ENCODE measurements at places on chromosomes 13 and 19. TPM values are rescaled to one million over a fixed set of nuclear protein-coding genes. Genes with fewer than 3 reads are reported as not detected.

- peak; percentile 93 for DNase-seq
Observed at GRCh38 chr19:56637976-56638555, 4.9 kb upstream of the SMIM17 start.

GRCh38 chr13:40568246-40569023 is 98.0 kb downstream of the FOXO1 start:
- no peak for DNase-seq

CXCL17 gene
- total RNA-seq: not detected

DNA sequence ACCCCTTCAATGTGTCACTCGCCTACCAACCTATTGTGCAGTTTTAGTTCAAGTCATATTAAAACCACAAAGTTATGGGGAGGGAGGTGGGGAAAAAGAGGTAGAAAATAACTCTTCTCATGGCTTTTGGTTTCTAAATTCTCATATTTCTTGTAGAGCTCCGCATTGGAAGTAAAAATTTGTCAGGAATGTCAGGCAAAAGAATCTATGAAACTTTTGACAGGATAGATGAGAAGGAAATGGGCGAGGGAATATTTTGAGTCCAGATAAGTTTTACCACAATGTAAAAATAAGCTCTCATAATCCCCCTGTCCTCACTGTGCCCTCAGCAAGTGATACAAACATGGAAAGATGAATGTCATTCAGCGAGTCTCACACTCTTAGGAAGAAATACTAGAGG is 270.4 kb downstream of the DLEU7 start:
- DNase-seq: no peak

DNA sequence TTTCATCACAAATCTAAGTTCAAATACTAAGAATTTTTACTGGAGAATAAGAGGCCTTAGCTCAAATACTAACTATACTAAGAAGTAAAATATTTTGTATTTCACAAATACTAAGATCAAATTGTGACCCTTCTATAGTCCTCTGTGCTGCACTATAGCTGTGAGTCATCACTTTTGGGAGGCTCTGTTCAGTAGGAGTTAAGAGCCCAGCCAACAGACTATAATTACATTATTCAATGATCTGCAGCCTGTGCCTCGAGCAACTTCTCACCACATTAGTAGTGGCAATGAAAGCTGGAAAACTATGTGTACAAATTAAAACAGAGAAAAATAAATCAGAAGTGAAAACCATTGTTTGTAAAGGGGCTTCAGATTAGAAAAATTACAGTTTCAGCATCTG is 147.3 kb upstream of the GPC6 start:
- no peak for DNase-seq

PSG3 gene
- not detected for total RNA-seq

- DNase-seq: no peak
Observed at GRCh38 chr13:34356686-34357434, 538.9 kb downstream of the RFC3 start.

DNA sequence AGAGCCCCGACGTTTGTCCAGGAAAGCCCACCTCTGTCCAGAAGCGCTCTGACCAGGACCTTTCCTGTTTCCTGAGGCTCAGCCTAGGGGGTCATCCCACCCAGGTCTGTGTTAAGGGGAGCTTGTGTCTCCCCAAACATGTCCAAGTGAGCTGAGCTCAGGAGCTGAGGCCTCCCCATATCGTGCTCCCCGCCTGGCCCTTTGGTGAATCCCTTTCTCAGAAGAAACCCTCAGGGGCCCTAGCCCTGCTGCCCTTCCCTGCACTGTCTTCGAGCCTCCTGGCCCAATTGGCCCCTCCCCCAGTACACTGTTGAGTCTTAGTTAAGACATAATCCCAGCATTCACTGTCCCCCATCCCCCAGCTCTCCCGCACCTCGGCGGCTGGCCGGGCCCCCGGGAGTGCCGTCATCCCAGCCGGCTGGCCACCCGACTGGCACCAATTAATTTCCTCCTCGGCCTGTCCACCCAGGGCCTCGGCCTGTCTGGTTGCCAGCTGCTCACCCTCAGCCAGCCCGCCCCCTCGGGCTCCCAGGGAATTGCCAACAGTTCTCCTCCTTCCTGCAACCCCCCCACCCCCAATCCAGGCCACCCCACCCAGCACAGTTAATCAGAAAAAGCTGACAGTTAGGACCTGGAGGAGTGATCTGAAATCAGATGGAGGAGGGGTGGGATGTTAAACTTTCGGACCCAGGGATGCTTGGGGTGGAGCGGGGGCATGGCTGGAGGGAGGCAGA is 13.6 kb downstream of the IER2 start:
- DNase-seq: peak; percentile 56

ATCAY gene
- not detected for total RNA-seq

POU4F1 gene
- not detected for total RNA-seq

LRRC8E gene
- not detected for total RNA-seq

RFX1 gene
- total RNA-seq: 2.3 TPM

MADCAM1 gene
- total RNA-seq: 0.11 TPM

DNA sequence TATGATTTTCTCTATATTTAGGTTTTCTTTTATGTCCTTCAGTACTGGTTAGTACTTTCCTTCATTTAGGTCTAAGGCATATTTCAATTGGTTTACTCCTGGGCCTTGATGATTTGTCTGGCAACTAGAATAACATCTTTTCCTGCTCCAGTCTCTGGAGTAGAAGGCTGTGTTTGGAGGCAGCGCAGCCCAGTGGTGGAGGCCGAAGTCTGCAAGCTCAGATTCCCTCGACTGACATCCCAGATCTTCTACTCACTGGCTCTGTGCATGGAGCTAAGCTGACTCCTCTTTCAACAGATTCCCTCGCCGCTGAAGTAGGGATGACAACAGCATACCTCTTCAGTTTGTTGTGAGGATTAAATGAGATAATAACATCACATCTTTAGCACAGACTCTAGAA is 141.0 kb downstream of the RAP2A start:
- peak; percentile 52 for DNase-seq

IZUMO2 gene
- not detected for total RNA-seq

CTXN1 gene
- 0.18 TPM for total RNA-seq

DNA sequence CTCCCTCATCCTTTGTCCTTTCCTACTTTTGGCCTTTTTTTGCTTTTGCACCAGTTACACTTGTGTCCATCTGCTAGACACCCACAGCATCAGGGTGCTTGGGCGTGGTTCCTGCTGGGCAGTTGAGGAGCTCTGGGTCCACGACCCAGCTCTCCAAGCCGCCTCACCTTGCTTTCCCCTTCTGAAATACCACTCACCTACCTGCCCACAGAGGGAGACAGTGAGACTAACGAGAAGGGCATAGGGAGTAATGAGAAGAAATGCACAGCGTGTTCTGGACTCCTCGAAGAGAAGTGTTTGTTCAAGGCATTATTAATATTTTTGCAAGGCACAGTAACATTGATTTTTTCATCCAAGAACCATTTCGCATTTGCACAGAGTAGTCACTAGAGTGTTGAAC is 92.9 kb downstream of the DNAJC15 start:
- DNase-seq: peak; percentile 78

ZNF155 gene
- not detected for total RNA-seq

DNA sequence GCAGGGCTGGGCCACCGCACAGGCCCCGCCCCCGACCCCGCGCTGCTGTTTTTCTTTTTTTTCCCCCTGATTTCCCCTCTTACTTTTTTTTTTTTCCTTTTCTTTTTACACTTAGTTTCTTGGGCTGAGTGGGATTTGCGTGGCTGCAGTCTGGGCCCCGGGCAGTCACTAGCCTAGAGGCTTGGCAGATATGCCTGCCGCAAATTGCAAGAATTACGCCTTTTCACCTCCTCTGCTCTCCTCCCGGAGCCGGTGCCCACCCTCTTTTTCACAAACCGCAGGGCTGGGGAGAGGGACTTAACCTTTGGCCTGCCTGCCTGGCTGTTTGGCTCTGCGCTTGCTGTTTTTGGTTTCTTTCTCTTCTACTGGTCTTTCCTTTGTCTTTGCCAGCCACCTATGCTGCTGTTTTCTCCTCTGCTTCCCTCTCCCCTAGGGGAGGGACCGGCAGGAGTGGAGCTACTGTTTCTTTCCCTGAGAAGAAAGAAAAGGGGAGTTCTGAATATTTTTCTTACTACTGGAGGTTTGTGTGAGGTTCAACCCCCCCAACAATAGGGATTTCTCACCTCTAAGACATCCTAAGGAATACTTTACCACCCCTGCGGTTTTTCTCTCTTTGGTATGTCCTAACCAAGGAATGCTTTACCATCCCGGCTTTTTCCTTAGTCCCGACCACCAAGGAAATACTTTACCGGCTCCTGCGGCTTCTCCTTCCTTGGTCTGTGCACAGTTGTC is 11.0 kb downstream of the ZNF552 start:
- DNase-seq: no peak

DNA sequence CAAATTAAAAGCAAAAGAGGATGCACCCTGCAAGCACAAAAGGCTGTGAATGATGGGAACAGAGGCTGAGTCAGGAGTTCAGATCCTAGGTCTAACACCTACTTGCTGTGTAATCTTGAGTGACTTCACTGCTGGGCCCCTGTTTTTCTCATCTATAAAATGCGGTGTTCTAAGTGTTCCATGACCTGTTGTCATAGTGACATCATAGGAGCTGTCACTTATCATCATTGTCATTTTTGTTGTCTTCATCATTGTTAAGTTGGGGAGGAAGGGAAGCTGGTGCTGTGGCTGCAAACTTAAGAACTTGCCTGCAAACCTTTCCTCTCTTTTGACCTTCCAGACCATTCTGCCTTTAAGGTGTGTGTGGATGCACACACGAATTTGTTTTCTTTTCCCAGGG is 20.6 kb downstream of the ACSBG2 start:
- no peak for DNase-seq

HCST gene
- total RNA-seq: 12.2 TPM

- no peak for DNase-seq
Observed at GRCh38 chr13:30745906-30746686, 10.8 kb downstream of the ALOX5AP start.

DNA sequence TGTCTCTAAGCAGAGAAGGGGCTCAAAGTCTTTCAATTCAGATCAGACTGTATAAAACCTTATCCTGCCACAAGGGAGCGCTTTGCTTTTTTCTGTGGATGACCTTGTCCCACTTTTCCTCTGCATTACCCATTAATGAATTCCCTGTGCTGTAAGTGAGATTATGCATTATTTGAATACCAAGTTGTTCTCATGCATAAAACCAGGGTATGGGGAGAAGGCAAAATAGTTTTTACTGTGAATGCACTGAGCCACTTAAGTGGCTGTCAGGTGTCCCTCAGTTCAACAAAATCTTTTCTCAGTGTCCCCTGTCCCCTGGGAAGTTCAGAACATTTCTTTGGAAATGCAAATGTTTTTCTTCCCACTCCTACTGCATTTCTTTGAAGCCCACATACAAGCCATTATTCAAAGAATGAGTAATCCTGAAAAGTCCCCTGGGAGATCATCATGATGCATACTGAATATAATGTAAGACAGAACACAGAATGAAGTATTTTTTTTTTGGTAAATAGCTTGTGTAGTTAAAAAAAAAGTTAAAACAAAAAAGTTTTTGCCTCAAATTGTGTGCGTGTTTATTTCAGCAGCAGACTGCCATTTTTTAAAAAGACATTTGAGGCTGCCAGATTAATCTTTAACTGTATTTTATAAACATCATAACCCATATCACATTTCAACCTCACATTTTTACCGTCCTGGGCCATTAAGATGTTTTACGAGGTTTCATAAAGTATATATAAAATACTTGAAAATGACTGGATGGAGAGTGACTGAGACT is 506.7 kb upstream of the PCDH9 start:
- peak; percentile 66 for DNase-seq

DNA sequence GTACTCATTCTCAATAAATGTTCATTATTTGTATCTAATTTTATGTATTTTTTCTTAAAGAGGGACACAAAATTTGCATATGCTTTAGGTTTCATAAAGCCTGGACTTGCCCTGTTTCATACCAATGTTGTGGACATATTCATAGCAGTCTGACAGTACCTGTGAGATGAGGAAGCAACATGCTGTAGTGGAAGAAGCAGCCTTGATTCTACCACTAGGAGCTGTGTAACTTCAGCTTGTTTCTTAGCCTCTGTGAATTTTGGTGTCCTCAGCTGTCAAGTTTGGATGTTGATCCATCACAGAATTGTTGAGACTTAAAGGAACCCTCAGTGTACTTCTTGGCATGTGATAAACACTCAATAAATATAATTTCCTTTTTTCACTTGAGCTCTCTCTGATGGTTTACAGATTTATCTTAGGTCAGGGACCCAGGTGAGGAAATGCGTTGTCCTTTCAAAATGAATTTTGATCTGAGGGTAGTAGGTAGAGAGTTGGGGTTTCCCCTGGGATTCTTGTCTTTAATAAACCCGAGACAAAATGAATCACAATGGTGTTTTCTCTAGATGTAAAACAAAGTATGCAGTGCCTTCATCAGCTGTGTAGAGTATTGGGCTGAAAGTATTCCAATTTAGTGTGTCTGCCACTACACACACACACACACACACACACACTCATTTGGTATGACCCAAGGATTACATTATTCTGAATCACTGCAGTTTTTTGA is 152.1 kb downstream of the KCNRG start:
- DNase-seq: no peak

GRCh38 chr13:35387682-35388250 is 88.7 kb downstream of the MAB21L1 start:
- DNase-seq: no peak

DNA sequence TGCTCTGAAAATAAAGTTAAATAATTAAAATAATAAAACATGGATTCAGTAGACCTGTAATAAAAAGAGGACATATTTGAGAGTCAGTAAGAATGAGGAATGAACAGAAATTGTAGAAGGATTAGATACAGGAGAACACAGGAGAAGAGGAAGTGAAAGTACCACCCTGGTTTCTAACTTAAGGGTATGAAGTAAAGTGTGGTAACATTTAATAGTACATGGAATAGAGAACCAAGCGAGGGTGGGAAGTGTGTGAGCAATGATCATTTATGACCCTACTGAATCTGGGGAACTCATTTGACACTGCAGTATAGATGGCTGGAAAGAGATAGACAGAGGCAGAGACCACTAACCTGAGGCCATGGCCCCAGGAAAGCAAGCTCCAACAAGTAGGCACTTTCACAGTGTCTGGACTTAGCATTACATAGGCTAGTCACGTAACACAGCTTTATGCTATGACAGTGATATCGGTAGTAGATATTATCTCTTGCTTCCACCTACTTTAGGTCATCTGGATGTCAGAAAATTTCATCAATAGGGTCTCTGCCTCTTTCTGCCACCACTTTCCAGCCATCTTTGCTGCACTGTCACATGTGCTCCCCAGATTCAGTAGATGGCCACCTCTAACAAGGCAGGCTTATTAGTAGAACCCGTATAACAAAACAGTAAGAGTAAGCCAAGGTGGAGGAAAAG is 633.9 kb upstream of the MIR17HG start:
- DNase-seq: no peak

DNA sequence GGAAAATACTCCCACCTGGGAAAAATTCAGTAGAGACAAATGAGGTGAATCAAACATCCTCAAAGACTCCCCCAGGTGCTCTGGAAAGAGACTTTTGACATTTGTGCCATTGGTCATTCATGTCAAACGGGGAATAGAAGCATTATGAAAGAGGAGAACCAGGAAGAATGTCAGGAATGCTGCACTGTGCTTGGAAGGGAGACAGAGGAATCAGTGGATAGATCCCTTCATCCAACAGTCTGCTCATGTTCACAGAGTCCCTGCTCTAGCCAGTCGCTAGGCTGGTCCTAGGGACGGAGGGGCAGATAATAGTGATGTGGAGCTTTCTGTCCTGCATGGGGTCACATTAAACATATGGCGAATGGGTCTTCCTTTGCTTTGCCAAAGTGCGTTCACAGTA is 384.4 kb downstream of the FGF9 start:
- no peak for DNase-seq

Data from Karpas-422 (cell line).